ENCODE measurements at places on chromosomes 2 and 18.

DNA sequence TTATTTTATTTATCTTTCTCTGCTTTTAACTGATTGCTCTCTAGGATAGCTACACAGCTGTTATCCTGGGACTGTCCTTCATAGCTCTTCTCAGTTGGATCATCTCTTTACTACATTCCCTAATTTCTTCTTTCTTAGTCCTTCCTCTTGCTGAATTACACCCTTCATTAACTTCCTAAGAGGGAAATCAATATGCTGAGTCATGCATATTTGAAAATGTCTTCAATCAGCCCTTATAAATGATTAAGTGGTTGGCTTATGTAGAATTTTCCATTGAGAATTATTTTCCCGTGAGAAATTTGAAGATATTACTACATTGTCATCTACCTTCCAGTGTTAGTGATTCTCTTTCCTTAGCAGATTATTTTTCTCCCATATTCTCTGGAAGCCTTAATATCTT lies 214.2 kb downstream of the SOCS6 start:
- DNase-seq: no peak

DNA sequence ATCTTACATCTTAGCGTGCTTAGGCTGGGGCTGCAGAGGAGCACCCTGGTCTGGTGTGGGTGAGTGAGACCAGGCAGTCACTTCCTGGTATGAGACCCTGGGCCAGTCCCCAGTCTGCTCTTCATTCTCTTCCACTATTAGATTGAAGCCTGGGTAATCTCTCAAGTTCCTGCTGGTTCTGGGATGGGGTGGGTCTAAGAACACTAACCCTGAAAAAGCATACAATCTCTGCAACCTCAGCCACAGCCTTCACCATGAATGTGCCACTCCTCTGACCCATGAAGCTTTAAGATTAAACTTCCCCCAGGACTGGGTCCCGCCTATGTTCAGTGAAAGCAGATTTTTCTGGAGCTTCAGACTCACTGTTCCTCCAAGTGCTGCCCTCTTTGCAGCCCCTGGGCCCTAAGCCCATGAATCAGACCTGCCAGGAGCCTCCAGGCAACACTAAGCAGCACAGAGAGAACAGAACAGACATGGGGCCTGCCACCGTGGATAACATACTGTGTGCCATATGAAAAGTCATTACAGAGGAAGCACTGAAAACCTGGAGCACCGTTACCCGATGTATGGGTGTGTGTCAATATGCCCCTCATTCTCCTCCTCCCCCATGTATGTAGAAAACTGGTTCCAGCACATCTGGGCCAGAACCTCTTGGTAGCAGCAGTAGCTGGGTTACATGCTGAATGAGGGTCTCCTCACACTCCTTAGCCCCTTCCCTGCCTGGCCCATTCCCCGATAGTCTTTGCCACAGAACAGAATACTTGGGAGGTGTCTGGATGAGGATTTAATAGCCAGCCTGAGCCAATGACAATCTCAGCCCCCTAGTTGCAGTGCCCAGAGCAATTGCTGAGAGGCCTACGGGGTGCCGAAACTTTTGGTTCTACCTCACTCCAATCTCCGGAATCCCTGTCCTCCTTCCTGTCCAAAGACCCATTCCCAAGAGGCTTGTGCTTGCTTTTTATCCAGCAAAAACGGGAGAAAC lies 2.7 kb upstream of the SIX2 start:
- DNase-seq: no peak

DNA sequence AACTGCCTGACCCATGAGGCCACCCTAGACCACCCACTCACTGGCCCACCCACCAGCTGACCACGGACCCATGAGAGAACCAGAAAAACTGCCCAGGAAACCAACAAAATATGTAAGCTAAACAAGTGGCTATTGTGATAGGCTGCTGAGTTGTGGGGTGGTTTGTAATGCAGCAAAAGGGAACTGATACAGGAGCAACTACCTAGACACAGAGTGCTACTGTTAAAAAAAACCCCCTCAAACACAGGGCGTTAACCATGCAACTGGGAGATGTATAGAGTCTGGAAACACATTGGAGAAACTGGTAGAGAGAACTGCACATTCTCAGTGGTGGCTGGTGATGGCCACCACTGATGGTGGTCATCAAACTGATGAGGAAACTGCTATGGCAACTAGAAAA lies 206.3 kb upstream of the GYPC start:
- no peak for DNase-seq

DNA sequence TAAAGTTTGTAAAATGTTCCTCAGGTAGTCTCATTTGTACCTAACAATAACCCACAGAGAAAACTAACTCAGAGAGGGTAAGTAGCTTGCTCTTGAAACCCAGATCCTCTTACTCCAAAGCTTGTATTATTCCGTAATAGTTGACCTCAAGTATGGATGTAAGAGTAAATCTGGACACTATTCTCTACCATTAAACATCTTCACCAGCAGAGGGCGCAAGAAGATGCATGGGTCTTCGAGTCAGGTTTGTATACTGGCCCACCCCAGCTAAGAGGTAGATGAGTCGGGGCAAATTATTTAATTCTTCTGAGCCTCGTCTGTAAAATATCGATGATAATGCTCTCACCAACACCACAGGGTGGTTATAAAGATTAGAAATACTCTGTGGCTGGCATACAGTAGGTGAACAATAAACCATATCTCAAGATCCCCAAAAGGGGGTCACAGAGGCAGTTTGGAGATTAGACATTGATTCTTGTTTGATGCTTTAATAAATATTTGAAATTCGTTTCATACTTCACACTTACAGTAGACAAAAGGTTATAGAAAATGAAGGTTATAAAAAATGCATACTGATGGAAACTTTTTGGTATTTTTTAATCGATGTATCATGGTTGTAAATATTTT lies 3.5 kb upstream of the CABLES1 start:
- DNase-seq: peak; percentile 58

DNA sequence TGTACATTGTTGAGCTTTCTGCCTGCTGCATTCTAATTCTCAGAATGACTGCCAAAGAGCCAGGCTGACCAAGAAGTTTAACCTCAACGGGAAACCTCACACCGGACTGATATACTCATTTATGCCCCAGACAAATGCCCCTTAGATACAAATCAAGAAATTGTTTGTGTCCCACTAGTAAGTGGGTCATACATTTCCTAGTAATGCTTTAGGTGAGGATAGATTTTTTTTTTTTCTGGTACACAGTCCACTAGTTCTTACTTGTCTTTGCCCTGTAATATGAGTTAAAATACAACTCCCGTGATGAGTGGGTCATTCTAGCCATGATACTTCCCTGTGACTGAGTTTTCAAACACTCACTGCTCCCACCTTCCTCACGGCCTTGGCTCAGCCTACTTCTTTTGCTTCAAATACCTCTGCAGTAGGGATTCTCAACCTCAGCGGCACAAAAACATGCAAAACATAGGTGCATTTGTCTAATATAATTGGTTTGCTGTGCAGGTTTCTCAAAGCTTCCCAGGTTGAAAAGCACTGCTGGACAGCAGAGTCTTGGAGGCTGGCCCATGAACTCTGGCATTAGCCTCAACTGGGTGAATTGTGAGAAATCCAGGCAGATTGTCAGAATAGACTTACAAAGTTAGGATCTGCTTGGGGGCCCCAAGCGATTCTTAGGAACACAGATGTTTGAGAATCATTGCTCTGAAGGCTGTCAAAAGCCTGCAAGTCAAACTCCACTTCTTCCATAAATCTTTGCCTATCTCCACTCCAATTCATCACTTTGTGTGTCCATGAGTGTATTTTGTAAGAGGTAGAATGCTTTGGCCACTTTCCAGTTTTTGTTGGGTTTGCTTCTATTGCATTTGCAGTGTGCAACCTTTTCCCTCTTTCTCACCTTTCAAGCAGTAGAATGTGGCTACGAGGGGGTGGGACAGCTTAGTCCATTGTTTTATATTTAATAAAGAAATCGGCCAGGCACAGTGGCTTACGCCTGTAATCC lies 35.5 kb downstream of the TGIF1 start:
- no peak for DNase-seq

- DNase-seq: no peak
These were observed 23.3 kb downstream of the KLF7 start for GRCh38 chr2:207142461-207142860.

DNA sequence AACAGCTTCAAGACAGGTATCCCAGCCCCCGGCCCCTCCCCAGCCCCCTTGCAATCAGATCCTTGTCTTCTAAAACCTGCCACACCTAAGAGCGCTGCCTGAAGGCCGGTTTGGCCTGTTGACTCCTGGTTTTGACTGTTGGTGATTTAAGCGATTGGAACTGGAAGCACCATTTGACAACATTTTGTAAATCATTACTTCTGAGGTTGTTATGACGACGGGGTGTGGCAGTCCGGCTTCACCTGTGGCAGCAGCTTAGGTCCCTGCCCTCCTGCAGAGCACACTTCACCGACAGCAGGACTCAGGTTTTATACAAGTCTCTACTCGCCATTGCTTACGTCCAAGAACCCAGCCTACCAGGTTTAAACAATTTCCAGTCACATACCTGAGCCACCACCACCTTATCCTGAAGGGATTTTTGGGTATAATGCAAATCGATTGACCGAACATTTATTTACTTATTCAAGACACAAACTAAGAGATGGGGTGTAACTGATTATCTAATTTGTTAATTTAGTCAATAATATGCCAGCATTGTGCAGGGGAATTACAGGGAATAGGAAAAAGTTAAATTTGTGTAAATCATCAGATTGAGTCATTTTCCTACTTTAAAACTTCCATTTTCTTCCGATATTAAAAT lies 707 bp upstream of the DGUOK start:
- no peak for DNase-seq

GRCh38 chr18:28027755-28028154 lies 149.2 kb downstream of the CDH2 start:
- DNase-seq: no peak

DNA sequence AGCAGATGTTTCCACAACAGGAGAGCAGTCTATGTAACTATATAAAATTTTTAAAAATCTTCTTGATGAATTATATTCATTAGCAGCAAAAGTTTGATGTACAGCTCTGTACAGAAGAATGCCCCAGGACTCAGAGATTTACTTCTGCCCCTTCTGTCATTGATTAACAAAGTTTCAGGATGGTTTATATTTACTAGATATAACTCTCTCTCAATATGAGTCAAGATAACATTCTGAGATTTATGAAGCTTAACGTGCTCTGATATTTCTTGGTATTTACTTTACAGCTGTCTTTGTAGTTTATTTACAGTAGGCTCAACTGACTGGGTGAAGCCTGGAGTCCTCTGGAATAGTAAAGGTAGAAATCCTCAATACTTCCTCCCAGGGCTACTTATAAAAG lies 93.6 kb upstream of the HNMT start:
- DNase-seq: no peak

GRCh38 chr2:148021059-148021861 lies at the start of gene MBD5:
Gene MBD5, plus strand, starts transcription at chr2:148021091.
- DNase-seq: peak; percentile 35

GRCh38 chr2:99354070-99354469 lies 16.9 kb downstream of the EIF5B start:
- no peak for DNase-seq

- no peak for DNase-seq
These were observed 140.7 kb downstream of the ACOXL start for GRCh38 chr2:110873056-110873502.

GRCh38 chr2:219643788-219644398 lies 16.5 kb downstream of the SLC4A3 start:
- no peak for DNase-seq

DNA sequence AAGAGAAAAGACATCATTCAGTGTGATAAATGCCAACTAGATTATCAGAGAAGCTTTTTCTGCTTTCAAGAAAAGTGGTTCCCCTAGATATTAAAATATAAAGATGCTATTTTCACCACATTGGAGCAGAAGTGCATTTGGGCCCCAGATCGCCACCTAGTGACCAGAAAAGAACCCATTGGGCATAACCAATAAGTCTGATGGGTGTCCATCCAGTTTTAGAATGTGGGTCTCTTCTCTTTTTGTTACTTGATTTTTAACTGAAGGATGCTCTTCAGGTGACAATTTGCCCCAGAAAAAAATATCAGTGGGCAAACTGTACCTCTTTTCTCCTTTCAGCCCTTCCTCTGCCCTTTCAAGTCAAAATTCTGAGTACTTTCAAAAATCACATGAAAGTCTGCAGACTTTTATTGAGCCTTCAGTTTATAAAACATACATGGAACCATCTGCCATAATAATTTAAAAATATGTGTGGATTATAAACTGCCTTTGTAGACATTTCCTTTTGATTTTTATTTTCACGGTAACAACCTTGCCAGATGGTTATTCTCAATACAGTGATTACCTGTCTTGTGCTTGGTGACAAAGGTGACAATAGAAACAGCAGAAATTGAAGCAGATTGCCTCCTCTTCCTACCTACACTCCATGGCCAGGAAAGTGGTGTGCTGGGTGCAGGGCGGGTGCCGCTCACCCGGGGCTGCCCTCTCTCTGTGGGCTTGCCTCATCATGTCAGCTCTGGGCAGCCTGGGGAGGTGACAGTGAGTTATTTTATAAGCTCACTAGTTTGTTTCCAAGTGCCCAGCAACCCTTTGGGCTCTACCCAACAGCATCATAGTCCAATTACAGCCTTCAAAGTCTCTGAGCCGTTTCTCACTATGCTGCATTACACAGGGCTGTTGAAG lies 124.5 kb downstream of the DCDC2C start:
- no peak for DNase-seq

DNA sequence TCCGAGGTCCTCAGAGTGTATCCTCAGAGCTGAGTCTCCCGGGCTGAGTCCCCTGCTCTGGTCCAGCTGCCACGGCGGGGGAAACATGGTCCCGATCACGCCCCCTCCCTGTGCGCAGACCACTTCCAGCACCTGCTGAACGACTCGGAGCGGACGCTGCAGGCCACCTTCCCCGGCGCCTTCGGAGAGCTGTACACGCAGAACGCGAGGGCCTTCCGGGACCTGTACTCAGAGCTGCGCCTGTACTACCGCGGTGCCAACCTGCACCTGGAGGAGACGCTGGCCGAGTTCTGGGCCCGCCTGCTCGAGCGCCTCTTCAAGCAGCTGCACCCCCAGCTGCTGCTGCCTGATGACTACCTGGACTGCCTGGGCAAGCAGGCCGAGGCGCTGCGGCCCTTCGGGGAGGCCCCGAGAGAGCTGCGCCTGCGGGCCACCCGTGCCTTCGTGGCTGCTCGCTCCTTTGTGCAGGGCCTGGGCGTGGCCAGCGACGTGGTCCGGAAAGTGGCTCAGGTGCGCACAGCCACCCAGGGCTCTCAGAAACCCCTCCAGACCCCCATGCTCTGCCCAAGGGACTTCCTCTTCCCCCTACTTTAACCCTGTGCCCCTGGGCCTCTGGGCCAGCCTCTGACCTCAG lies 26.7 kb downstream of the GPC1 start:
- DNase-seq: no peak

- DNase-seq: no peak
These were observed 310.1 kb downstream of the MYCN start for GRCh38 chr2:16250466-16250865.

GRCh38 chr2:171652416-171652785 lies 34.9 kb upstream of the DYNC1I2 start:
- DNase-seq: no peak
